Nucleus accumbens (tissue), 56 donors: ENCODE measurements at places on chromosomes 12 and 14.

DNA sequence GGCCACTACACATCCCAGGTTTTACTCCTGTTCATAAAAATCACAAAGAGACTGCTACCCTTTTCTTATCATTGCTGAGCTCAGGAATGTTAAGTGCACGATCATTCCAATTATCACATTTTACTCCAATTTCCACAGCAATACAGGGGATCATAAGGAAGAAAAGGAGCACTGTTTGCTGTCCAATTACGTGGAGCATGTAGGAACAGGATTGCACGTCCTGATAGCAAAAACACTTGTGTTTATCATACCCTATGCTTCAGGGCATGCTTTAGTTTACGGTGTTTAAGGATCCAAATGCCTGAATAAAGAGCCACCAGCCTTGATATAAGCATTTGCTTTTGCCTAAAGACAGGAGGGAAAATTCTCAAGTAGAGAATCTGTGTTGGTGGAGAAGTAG, 155.4 kb upstream of the EGLN3 start:
- no peak for DNase-seq

DNA sequence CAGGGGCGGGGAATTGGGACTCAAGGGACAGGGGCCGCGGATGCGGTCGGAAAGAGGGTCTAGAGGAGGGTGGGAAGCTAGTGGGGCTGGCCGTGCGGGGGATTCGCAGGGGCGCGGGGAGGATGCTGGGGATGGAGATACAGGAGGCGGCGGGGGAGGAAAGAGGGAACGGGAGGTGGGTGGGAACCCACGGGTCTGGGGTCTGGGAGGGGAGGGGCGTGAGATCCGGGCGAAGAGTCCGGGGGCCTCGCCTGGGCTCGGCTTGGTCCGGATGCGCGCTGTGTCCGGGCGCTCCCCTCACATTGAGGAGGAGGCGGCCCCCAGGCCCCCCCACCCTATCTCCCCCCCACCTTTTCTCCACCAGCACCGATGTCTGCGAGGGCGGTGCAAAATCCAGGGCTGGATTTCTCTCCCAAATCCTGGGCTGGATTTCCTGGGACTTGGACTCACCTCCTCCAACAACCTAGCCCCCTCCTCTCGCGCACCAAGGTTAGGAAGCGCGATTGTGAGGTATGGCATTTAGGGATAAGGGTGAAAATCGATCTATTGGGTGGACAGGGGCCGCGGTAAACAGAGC, at the start of gene AGAP2:
TSS of gene AGAP2 (minus strand) at position 82 of the 577 bp plus-strand sequence. CDS start 496 bp downstream, outside the sequence.
- DNase-seq, result no peak

DNA sequence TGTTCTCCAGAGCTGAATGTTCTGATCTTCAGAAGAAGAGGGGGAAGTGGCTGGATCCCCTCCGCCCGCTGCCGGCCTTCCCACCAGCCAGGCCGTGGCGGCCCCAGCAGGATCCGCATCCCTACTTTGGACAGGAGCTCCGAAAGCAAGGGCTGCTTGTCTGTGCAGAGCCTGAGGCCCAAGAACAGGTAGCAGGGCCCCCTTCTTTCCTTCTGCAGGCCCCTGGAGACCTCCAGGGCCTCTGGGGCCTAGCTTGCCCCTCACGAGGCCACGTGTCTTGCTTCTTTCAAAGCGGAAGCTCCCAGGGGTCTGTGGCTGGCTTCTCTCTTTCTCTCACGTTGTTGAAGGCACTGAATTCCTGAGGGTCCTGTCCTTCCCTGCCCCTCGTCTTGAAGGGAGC, 13.2 kb downstream of the PGF start:
- DNase-seq, result no peak

GRCh38 chr14:25136811-25137210, 86.9 kb upstream of the STXBP6 start:
- no peak for DNase-seq

- DNase-seq, result no peak
These were observed 664 bp downstream of the LRFN5 start for GRCh38 chr14:41607304-41607775.

- DNase-seq, result no peak
These were observed 1.6 kb downstream of the SLC6A12 start for GRCh38 chr12:212415-212714.
